EH (cell line): ENCODE measurements at places on chromosomes 16 and 17.

- peak; percentile 78 for DNase-seq
Observed at GRCh38 chr17:77494664-77495435, 354.1 kb downstream of the SEC14L1 start.

DNA sequence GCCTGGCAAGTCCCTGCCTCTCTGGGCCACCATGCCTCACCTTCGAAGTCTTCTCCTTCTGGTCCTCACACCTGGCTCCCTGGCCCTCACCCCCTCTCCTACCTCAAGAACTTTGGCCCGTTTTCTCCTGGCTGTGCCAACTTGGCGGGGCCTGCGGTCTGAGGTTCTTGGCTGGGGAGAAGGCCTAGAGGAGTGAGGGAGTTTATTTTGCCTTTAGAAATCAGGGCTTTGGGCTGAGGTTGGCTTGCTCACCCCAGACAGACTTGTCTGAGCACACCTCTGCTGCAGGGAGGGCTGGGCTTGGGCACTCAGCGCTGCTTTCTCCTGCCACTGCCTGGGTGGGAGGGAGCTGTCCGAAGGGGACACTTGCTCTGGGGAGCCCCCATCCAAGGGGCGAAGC, 23.3 kb upstream of the TAC4 start:
- no peak for DNase-seq

GRCh38 chr16:14527411-14528044, 102.5 kb downstream of the PARN start:
- peak; percentile 26 for DNase-seq

DNA sequence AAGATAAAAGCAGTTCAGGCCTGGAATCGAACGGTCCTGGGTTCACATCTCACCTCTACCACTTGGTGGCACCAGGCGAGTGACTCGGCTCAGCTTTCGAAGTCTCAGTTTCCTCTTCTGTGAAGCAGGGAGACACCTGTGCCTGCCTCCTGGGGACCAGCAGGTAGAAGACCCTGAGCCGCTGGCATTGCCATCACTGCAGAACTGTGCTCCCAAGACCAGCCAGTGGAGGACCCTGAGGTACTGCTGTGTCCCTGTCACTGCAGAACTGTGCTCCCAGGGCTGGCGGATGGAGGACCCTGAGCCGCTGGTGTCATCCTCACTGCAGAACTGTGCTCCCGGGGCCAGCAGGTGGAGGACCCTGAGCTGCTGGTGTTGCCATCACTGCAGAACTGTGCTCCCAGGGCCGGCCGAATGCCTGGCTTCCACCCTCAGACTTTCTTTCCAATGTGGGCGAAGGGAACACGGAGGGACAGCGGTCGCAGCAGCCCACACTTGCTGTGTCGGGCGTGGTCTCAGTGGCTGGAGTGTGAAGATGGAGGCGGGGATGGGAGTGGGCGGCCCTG, 8.7 kb upstream of the SLC7A5 start:
- DNase-seq: no peak

DNA sequence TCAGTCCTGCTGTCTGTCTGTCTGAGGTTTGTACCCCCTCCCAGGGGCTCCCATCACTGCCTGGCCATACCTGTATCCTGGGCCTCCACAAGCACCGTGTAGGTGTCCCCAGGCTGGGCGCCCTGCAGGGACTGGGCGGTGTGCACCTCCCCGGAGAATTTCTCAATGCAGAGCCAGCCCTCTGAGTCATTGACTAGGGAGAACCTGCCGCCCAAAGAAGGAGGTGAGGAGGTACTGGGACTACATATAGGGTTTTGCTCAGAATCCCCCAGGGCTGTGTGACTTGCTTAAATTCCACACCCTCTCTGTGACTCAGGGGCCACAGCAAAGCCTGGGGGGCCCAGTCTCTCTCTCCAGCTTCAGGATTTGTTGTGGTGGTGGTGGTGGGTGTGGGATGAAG, 7.6 kb downstream of the CDH16 start:
- no peak for DNase-seq

DNA sequence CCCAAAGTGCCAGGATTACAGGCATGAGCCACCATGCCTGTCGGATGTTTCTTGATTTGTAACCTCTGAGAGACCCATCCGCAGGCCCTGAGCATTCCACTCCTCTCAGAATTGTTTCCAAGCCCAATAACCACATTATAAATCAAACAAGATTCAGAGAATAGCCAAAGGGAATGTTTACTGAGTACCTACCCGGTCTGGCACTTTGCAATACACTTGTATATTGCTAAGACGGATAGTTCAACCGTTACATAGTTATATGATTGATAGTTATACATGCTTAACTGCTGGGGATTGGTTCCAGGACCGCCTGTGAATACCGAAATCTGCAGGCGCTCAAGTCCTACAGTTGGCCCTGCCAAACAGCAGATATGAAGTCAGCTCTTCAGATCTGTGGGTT, 3.0 kb upstream of the KAT8 start:
- DNase-seq: no peak

DNA sequence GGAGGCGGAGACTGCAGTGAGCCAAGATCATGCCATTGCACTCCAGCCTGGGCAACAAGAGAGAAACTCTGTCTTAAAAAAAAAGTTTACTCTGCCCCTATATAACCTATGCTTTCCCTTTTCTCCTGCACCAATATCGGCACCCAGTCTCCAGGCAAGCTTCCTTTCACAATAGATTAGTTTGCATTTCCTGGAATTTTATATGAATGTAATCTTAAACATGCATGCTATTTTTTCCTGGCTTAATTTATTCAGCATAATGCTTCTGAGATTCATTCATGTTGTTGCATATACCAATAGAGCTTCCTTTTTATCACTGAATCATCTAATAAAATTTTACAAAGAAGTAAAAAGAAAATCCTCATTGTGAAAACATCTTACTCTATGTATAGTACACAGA, 59.4 kb downstream of the USP32 start:
- peak; percentile 43 for DNase-seq

DNA sequence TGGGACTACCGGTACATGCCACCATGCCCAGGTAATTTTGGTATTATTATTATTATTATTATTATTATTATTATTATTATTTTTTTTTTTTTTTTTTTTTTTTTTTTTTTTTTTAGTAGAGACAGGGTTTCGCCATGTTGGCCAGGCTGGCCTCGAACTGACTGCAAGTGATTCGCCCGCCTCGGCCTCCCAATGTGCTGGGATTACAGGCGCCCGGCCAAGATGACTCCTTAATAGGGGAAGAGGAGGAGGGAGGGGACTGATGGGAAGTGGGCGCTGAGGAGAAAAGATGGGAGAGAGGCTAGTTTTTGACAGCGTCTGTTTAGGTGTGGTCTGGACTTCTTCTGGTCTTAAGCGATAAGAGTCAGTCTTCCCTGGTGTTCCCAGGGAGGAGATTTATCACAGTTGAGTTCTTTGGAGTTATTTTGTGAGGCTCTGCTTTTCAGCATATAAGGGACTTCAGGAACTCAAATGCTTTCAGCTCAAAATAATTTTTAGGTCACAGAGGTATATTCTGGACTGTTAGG, 34.4 kb upstream of the SLC5A10 start:
- DNase-seq: peak; percentile 19

GRCh38 chr16:5058476-5058875, 7.3 kb downstream of the C16orf89 start:
- DNase-seq: peak; percentile 46

GRCh38 chr17:19833914-19834313, 33.8 kb downstream of the ULK2 start:
- no peak for DNase-seq
